NCI-H82 (cell line): ENCODE measurements at places on chromosomes 7 and 10.
A peak's percentile ranks its signal among the peaks of the same experiment; 100 is the strongest.

DNA sequence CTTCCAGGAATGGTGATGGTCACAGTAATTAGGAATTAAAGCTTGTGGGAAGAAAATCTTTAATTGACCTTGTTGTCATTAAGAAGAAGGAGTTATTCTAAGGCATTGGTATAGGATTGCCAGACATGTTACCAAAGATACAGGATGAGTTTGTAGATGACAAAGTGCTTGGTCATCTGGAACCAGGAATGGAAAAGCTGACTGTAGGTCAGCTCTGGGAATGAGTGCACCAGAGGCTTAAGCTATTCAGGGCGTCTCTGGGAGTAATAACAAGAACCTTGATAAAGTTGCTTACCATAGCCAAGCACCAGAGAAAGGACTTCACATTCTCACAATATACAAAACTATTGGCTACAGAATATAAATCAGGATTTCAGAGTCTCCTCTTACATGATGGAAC is 89.0 kb downstream of the PHTF2 start:
- no peak for DNase-seq

DNA sequence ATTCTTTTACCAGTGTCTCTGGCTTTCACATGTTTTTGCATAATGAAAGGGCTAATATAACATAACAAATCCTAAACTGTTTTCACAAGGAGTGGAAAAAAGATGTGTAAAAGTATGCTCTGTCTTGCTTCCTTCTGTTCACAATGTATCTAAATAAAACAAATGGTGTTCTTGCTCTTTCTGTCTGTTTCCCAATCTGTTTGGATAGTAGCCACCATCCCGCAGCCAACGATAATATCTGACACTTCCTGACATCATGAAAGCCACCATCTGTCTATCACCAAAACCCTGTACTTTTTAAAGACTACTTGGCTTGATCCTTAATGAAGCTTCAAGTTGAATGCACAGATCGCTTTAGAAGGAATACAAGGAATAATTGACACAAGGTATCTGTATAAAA is 246.2 kb downstream of the ETV1 start:
- DNase-seq, result no peak

DNA sequence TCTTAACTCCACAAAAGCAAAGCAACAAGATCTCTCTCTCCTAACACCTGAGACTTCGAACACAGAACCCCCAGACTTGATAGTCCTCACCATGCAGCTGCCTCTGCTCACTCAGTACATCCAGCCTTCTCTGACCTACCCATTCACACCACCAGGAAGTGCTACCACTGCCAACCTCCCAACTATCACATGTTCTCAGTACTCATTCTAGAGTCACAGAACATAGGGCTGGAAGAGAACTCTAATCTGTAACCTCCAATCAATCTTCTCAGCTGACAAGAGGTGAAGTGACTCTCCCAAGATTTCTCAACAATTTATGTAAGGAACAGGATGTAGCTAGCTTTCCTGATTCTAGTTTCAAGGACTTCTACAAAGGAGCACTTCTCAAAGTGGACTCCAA is 3.8 kb downstream of the NUDCD3 start:
- no peak for DNase-seq

GRCh38 chr10:11444155-11444530 is 167.3 kb downstream of the USP6NL start:
- DNase-seq, result no peak

GRCh38 chr7:84027678-84028077 is 166.9 kb downstream of the SEMA3A start:
- peak; percentile 14 for DNase-seq

GRCh38 chr10:101221549-101221948 is 7.7 kb downstream of the LBX1 start:
- DNase-seq, result no peak

DNA sequence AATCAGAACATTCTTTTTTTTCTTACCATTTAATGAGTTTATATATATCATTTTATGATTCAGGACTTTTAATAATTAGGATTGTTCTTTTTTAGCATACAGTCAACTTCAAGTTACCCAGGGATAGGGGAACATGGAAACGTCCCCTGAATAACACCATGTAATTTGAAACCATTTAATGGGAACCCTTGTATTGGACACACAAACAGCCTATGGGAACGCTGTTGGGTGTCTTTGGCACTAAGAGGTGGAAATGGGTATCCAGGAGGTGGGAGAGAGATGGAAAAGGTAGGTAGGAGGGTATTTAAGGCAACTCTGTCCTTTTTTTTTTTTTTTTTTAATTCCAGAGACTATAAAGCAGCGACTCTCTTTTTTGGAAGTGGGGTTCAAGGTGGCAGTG is 2.6 kb downstream of the LUC7L2 start:
- DNase-seq, result peak; percentile 11

DNA sequence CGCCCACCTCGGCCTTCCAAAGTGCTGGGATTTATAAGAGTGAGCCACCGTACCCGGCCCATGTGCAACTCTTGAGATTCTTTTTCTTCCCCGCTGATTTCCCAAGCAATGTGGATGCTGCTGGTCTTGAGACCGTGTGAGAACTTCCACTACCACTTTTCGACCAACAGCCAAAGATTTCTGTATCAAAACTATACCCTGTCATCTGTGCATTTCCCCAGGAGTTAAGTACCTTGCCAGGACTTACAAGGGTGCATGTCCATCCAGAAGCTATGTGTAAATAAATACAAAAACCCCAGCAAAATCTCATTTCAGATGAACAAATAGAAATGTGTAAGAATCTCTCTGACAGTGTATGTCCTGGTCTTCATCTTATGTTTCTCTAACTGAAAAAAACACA is 9.9 kb upstream of the GALNT11 start:
- DNase-seq, result no peak

GRCh38 chr7:149771720-149772240 is 1.6 kb downstream of the ZNF467 start:
- DNase-seq, result peak; percentile 94

GRCh38 chr10:103629581-103629980 is 136.1 kb downstream of the NEURL1 start:
- DNase-seq, result no peak

DNA sequence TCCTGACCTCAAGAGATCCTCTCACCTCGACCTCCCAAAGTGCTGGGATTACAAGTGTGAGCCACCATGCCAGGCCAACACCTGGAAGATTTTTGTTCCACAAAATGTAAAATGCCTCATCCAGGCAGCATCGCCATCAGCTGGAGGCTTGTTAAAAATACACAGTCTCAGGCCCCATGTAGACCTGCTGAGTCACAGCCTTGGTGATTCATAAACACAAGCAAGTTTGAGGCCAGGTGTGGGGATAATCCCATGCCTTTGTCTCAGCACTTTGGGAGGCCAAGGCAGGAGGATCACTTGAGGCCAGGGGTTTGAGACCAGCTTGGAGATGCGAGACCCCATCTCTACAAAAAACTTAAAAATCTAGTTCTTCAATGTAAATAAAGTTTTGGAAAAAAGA is 49.1 kb upstream of the FOXK1 start:
- peak; percentile 16 for DNase-seq

- DNase-seq, result no peak
Measured at GRCh38 chr7:37394158-37394557, 54.5 kb downstream of the ELMO1 start.

GRCh38 chr10:82192665-82193064 is 317.7 kb downstream of the NRG3 start:
- no peak for DNase-seq

DNA sequence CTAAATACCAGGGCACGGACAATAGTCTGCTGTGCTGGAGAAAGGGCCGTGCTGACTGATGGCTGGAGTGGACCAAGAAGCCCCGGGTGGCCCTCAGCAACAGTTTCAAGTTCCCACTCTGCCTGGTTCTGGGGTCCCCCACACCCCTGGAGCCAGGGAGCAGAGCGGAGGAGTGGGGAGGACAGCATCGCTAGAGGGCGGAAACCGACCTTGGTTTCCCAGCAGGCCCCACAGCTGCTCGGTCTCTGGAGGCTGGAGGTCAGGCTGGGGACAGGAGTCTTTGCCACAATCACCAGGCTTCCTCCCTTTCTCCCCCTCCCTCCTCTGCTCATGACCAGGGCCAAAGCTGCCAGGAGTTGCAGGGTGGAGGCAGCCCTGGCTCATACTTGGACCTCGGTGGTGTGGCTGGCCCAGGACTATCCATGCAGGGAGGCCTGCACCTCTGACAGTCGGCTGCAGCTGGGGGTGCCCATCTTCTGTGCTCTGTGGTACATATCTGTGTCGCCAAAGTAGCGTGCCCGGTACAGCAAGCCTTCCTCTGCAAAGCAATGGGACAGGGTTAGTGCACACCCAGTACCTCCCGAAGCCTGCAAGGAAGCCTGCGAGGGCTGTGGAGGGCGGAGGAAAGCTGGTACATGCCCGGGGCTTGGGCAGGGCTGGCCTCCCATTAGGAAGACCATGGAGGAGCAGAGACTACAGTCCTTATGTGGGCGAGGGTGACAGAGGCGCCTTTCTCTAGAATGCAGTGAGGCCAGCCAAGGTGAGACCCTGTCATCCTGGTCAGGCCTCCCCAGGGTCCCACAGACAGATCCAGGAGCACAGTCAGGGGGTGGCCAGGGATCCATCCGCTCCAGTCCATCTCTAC is 19.1 kb downstream of the DNAJB12 start:
- DNase-seq, result no peak

DNA sequence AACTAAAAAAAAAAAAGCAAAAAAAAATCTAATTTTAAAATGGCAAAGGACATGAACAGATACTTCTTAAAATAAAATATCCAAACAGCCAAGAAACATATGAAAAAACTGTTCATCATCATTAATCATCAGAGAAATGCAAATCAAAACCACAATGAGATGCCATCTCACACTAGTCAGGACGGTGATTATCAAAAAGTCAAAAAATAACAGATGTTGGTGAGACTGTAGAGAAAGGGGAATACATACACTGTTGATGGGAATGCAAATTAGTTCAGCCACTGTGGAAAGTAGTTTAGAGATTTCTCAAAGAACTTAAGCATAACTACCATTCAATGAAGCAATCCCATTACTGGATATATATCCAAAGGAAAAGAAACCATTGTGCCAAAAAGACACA is 30.2 kb downstream of the COBL start:
- DNase-seq, result no peak

GRCh38 chr7:142983825-142984224 is 21.7 kb upstream of the KEL start:
- no peak for DNase-seq
